ENCODE measurements at places on chromosomes 5 and 9.

- DNase-seq: no peak
Observed at GRCh38 chr5:140186267-140186671, 11.3 kb downstream of the CYSTM1 start.

- DNase-seq: no peak
Observed at GRCh38 chr9:70564468-70565335, 150.2 kb upstream of the KLF9 start.

- no peak for DNase-seq
Observed at GRCh38 chr5:8700671-8701070, 831.7 kb downstream of the MTRR start.

DNA sequence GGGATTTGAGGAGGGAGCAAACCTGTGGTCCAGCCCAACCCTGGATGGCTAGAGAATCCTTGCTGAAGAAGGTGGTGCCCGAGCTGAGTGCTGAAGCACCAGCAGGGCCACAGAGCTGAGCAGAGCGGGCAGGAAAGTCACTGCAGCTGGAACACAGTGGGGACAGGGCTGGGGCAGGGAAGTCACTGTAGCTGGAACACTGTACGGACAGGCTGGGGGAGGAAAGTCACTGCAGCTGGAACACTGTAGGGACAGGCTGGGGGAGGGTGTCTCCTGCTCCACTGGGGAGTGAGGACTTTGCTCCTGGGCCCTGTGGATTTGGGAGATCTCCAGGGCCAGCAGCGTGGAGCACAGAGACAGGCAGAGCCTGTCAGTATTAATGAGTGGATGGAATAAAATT, 9.0 kb upstream of the SUSD3 start:
- no peak for DNase-seq

DNA sequence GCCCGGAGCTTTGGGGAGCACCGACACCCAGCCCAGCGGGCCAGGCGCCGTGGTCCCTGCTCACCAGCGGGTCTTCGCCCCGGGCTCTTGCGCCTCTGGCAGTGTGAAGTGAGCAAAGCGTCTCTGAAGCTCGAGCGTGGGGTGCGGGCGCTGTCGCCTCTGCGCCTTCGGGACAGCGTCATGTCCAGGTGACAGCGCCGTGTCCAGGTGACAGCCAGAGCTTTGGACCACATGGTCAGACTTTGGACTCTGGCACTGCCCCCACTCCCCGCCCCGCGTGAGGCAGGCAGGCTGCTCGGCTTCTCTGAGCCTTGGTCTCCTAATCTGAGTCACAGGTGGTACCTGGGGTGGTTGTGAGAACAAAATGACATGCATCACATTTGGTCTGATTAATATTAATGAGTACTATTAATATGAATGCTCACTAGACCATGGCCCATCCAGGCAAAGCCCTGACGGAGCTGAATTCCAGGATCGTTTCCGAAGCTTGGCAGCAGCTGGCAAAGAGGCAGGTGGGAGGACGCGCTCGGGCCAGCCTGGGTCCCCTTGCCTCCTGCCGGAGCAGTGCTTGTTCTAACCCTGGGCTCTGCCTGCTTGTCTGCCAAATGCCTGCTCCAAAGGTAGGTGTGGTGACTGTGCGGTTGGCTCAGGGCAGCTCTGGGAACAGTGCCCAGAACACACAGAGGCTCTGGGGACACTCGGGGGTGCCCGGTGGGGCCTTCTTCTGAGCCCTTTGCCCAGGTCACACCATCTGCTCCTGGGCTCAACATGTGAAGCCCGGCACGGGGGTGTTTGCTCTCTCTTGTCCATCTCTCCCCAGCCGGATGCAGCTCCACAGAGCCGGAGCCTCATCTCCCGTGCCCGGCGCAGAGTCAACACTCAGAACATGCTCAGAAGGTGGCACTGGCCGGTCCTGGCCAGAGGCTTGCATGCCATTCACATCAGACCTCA, 157.1 kb downstream of the OLFM1 start:
- no peak for DNase-seq

GRCh38 chr5:33470544-33470943, 29.8 kb downstream of the TARS1 start:
- no peak for DNase-seq

- no peak for DNase-seq
Observed at GRCh38 chr9:34574571-34574970, 15.0 kb downstream of the CNTFR start.

GRCh38 chr9:133737774-133738639, at the start of gene SARDH:
SARDH (minus strand) TSS chr9:133738352; CDS start chr9:133734173, 4,179 bp downstream.
- peak; percentile 13 for DNase-seq

GRCh38 chr9:125635888-125636287, 71.1 kb downstream of the MAPKAP1 start:
- no peak for DNase-seq

GRCh38 chr9:106724566-106724965, 138.4 kb upstream of the ZNF462 start:
- DNase-seq: no peak

GRCh38 chr5:158026304-158027031, 167.5 kb upstream of the CLINT1 start:
- DNase-seq: no peak

- DNase-seq: no peak
Observed at GRCh38 chr9:123059472-123060220, 26.2 kb downstream of the GPR21 start.

DNA sequence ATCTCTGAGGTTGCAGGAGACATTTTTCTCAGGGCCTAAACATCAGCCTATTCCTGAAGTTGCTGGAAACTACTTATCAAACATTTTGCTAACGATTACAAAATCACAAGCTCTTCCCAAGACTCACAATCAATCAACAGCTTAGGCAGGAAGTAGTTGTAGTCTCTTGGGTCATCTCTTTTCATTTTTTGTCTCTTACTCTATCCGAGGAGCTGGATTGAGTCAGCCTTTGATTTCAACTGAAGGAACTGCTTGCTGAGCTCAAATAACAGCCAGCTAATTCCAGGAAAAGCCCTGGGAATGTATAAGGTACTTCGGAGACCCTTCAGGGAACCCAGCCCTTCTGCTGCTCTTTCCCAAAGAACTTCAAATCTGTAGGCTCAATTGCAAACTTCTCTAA, 398.9 kb downstream of the PLK2 start:
- DNase-seq: no peak

DNA sequence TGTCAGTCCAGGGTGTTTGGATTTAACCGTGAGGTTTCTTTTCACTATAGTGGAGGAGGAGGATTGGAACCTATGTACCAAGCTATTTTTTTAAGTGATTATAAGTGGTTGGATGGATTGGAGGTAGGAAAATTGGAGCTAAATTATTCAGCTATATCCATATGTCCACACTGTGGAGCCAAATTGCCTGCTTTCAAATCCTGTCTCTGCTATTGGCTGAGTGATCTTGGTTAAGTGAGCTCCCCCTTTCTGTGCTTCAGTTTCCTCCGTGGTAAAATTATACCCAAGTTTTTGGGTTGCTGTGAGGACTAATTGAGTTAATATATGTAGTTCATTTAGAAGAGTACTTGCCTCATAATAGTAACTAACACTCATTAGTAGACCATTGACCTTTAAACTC, 2.5 kb downstream of the CENPP start:
- no peak for DNase-seq

GRCh38 chr9:4638968-4639367, 23.1 kb upstream of the PLPP6 start:
- no peak for DNase-seq

GRCh38 chr5:114727358-114727757, 365.5 kb downstream of the KCNN2 start:
- DNase-seq: no peak

DNA sequence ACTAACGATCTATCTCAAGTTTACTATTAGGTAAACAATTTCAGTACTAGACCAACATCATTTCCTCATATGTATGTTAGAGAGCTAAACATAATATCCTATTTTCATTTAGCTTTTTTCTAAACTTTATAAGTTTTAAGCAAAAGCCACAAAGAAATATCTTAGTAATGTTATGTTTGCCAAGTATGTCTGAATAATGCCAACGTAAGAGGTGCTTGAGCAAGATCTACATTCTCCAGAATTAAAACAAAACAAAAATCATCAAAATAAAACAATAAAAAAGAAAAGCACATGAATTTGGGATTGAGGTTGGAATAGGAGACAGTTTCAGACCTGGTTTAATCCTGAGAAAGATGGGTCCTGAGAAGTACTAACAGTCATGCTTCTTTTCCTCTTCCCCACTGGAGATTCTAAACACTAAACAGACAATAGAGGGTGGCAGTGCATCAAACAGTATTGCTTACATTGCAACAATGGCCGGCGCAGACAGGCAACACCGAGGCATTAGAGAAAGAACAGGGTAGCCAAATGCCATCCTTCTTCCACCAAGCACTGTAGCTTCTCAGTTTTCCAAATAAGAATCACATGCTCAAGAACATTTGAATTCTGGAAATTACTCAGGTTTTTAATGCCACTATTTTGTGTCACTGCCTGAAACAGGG, 33.6 kb downstream of the CSNK1A1 start:
- DNase-seq: no peak

- DNase-seq: peak; percentile 0
Observed at GRCh38 chr5:456351-457194, 13.6 kb downstream of the EXOC3 start.

DNA sequence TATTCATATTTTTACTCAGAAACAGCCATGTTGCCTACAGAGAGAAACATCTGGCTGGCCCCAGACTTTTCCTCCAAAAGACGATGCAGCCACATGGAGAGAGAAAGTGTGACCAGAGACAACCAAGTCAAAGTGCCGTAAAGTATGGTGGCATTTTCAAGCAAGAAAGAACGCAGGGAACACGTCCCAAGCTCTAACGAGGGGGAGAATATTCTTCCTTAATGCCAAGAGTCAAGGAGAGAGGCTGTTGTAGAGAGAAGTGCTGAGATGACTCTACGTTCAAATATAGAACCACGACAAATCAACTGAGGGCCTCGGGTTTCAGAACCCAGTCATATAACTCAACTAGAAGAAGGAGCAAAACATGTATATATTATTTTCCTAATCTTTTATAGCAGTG, 55.9 kb downstream of the FNBP1 start:
- DNase-seq: no peak

- no peak for DNase-seq
Observed at GRCh38 chr5:72788866-72789505, 27.5 kb upstream of the TNPO1 start.

DNA sequence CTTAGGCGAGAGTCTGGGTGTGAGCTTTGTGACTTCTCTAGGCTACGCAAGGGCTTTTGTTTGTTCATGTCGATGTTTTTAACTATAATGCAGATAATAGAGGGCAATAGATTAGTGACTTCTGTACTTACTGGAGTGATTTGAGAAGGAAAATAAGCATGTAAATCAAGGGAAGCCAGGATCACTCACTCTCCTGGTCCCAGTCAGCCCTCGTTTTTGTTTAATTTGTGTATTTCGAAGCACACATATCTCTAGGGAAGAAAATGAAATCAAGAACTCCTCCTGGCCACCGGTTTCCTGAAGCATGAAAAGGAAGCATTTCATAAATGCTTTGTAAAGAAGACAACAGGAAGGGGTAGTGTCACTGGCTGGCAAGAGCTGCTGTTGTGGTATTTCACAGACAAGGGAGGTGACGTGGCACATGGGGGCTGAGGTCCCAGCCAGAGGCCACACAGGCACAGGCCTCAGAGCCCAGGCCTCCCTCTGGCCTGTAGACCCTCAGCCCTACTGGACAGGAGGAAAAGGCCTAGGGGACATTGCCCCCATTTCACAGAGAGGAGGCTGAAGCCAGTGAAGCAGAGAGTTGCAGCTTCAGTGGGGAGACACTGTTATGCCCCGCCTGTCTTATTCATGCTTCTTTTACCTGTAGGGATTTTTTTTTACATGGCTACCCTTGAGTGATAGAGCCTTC, 34.1 kb downstream of the IRF1 start:
- DNase-seq: peak; percentile 82

DNA sequence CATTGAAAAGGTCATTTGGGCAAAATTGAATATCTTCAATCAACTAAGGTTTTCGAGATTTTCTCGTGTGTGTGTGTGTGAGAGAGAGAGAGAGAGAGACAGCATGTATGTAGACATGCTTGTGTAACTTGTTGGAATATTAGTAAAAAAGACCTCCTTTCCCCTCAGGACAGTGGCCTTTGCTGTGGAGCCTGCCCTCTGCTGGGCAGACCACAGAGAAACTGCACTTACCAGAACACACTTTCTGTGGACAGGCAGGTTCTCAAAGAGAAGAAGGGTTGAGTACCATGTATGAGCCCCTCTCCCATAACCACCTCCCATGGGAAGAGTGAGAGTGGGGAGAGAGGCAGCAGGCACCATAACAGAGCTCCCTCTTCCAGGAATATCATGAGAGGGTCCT, 45.6 kb downstream of the CFAP90 start:
- no peak for DNase-seq

DNA sequence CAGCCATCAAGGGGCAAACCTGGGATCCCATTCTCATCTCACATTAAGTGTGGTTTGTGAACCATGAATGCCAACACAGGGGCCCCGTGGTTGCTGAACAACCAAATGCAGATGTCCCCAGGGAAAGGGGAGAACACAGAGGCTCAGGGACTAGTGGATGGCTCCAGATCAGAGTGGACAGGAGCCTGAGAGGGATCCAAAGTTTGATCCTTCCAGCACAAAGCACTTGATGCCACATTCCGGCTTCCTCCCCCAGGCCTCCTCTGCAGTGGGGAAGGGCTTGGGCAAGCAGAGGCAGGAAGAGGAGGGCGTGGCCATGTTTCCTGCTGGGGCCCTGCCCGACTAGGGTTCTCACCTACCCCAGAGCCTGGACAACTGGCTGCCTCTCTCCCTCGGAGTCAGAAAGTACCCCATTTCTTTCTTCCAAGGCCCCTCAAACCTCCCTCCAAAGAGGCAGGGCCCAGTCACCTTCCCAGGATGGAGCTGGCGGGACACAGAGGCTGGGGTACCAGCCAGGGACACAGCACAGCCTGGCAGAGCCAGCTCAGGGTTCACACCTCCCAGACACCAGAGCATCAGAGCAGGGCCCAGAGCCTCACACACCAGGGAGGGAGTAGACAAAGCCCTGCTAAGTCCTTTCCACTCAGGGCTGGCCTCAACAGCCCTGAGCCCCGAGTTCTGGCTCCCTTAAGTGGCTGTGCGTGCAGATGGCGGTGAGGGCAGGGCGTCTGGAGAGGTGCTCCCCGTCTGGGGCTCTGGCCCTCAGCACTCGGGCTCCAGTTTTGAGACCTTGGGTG, 4.3 kb upstream of the RNF44 start:
- DNase-seq: peak; percentile 83

- no peak for DNase-seq
Observed at GRCh38 chr9:108022246-108022935, 532.8 kb upstream of the KLF4 start.

DNA sequence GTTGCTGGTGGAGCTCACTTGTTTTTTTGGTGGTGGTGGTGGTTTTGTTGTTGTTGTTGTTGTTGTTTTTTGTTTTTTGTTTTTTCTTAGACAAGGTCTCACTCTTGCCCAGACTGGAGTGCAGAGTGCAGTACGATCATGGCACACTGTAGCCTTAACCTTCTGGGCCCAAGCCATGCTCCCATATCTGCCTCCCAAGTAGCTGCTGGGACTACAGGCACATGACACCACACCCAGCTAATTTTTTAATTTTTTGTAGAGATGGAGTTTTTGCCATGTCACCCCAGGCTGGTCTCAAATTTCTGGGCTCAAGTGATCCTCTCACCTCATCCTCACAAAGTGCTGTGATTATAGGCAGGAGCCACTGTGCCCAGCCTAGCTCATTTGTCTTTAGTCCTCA, 53.5 kb downstream of the NUP214 start:
- DNase-seq: no peak

GRCh38 chr9:27043176-27043575, 37.7 kb upstream of the LRRC19 start:
- DNase-seq: no peak

GRCh38 chr9:133759946-133760345, 21.8 kb upstream of the SARDH start:
- DNase-seq: no peak

GRCh38 chr9:91951944-91952520, 2.0 kb upstream of the ROR2 start:
- no peak for DNase-seq
